Kidney (tissue), 22 donors: ENCODE measurements at places on chromosomes 3 and 15.

DNA sequence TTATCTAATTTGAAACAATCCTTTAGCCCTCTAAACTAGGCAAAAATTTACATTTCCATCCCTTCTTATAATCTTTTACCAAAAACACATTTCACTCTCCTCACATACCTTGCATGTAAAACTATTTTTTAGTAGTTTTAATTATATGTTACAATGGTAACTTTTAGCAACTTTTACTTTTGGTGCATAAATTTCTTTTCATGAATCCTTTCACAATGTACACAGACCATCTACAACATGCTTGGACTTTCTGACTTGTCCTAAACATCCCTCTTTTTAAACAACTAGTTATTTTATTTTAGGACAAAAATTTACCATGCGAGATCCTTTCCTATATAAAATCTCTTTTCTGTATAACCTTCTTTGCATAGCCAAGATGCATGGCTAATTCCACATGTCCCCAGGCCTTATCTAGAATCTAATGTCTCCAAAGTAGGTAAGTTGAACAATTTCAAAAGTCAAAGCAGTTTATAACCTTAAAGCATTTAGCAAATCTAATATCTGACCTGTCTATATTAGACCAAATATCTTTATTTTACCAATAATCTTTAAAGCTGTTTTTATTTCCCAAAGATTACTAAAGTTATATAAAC is 14.4 kb upstream of the ALDH1L1 start:
- peak; percentile 36 for DNase-seq

GRCh38 chr15:78915341-78916087 is 29.3 kb downstream of the CTSH start:
- no peak for DNase-seq

GRCh38 chr3:26827169-26827568 is 204.6 kb downstream of the LRRC3B start:
- no peak for DNase-seq

GRCh38 chr15:40984406-40984805 is 31.1 kb downstream of the CHAC1 start:
- DNase-seq, result no peak

GRCh38 chr3:191382661-191383060 is 52.3 kb upstream of the UTS2B start:
- DNase-seq, result no peak

DNA sequence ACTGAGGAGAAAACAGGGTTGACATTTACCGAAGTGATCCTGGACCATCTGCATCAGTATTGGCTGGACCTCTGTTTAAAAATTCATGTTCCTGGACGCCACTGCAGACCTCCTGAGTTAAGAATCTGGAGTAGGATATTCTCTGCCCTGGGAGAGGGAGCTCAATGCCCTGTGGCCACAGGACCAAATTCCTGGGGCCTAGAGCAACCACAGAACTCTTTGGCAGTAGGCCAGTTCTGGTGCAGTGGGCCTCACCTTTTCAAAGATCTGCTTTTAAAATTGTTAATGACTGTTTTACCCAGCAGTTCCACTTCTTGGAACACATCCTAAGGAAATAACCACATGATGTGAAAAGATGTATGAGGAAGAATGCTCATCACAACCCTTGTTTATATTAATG is 133.3 kb upstream of the ADPGK start:
- DNase-seq, result no peak

- no peak for DNase-seq
Measured at GRCh38 chr15:71044006-71044405, 71.3 kb upstream of the THSD4 start.

GRCh38 chr15:62799919-62800318 is 242.6 kb upstream of the TPM1 start:
- no peak for DNase-seq

GRCh38 chr3:176927280-176927679 is 270.0 kb downstream of the TBL1XR1 start:
- no peak for DNase-seq

DNA sequence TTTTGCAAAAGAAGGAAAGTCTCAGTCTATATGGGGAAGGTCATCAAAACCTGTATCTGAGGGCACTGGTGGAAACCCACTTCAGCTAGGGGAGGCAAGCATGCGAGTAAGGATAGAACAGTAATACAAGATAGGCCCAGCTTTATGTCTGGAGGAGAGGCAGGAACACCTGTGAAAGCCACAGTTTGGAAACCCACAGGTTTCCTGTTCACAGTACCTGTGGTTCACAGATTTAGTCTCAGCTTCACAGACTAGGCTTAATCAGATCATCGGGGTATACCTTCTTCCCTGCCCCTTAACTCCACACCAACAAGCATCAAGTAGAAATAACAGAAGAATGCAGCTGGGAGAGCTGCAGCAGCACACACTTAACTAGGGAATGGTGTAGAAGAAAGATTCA is 36.2 kb downstream of the C2CD4B start:
- DNase-seq, result no peak

DNA sequence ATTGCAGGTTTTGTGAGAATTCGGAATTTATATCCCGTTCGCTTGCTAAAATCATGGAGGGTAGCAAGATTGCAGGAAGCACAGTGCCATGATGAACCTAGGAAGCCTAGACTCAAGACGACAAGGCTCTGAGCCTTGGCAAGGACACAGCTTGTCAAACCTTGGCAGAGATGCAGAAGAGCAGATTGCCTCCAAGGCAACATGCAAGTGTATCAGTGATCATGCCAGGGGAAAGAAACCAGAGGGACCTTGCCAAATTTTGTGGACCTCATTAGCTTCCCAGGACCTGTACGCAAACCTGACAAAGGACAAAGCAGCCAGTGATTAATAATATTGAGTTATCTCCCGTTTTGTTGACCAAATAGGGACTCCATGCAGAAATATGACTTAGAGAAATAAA is 159.7 kb downstream of the GOLIM4 start:
- DNase-seq, result no peak

DNA sequence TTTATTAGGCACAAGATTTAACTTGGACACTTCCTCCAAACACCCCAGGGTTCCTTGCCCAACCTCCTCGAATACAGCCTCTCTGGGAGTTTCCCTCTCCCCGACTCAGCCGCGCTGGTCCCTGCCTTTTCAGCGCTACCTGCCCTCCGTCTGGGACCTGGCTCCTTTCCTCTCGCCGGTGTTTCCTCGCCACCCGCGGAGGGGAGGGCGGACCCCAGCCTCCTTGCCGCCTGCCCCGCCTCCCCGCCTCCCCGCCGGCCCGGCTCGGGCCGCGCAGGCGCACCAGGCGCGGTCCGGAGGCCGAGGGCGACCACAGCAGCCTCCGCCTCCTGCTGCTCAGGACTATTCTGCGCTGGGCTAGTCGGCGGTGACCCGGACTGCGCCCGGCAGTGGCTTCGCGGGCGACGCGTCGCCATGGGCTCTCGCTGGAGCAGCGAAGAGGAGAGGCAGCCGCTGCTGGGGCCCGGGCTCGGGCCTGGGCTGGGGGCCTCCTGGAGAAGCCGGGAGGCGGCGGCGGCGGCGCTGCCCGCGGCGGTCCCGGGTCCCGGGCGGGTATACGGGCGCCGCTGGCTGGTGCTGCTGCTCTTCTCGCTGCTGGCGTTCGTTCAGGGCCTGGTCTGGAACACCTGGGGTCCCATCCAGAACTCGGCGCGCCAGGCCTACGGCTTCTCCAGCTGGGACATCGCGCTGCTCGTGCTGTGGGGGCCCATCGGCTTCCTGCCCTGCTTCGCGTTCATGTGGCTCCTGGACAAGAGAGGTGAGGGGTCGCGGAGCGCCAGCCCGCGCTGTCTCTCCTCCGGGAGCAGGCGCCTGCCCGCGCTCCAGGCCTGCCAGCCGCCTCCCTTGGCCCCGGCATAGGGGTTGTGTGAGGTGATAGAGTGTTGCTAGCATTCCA is at the start of gene SLC49A4:
SLC49A4 (plus strand) TSS at position 291 of the 895 bp plus-strand sequence; CDS start at position 415, 124 bp downstream.
- DNase-seq, result peak; percentile 90

- DNase-seq, result peak; percentile 49
Measured at GRCh38 chr15:90000186-90001001, 730 bp upstream of the ZNF710 start.
